AG04449 (cell line): ENCODE measurements at places on chromosomes 2 and 18.

GRCh38 chr2:173441222-173441621 is 86.5 kb downstream of the CDCA7 start:
- no peak for DNase-seq

- no peak for DNase-seq
Measured at GRCh38 chr2:187505065-187505672, 49.1 kb downstream of the TFPI start.

GRCh38 chr2:52390651-52391050 is 1358.7 kb upstream of the NRXN1 start:
- DNase-seq, result peak; percentile 14

DNA sequence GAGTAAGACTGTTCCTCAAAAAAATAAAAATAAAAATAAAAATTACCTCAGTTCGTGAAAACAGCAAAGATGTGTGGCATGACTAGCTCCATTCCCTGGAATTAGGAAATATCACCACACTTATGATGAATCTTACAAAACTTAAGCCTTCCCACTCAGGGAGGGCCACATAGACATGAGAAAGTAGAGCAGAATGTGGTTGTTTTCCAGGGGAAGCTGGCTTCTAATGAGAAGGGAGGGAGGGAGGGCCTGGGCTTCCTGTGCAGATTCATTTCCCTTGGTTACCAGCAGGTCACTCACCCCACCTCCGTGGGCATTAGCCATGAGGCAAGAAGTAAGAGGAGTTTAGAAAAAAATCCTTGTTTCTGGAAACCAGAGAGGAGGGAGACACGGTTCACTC is 95.9 kb upstream of the RMDN2 start:
- DNase-seq, result peak; percentile 98

DNA sequence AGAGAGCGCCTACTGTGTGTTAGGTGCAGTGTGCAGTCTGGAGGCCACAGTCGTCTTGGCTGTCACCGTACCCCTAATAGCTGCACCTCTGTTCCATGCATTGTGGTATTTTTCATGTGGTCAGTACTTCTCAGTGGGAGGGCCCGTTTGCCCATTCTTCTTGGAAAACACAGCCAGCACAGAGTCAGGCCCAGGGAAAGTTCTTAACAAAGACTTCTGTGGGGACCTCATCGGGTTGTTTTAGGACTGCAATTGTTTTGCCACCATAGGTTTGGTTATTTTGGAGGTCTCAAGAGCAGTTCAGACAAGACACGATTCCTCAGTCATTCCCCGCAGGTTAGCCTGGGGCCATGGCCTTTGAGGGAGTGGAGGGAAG is 62.3 kb downstream of the SMIM21 start:
- DNase-seq, result no peak

DNA sequence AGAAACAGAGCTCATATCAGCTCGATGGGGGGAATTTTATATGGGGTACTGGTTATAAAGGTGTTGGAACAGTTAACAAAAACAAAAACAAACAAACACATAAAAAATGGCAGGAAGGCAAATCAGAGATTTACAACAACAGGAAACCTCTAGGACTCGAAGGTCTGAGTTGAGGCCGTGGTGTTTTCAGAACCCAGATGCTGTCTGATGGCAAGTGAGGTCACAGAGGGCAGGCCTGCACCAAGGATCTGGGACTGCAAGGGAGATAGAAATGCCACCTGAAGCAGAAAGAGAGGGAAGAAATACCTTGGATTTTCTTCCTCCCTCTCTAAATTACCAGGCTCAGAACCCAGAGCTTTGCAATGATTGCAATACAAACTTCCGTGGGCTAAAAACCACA is 429.5 kb downstream of the ZNF521 start:
- DNase-seq, result no peak

DNA sequence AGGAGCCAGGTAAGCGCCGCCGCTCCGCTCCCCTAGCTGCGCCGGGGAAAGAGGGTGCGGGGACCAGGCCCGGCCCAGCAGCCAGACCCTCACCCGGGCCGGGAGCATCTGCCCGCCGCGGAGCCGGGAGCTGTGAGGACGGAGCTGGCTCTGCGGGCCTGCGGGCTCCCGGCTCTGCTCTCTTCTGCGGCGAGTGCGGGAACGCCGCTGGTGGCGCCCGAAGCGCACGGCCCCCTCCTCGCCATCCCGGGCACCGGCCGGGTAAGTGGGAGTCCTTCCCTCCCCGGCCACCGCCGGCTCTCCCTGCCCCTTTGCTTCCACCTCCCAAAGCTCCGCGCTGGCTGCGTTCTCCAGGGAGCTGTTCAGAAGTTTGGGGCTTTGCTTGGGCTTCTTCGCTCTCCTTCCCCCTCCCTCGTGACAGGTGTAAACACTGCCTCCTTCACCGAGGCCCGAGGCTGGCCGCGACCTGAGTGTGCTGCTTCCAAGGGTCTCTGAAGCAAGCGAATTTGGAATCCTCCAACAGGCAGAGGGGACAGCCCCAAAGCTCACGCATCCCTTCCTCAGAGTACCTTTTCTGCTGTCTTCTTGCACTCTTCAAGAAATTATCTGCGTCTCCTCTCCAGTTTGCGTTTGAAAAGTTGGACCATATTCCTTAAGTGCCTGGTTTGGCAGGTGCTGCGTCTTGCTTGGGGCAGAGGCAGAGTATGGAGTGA is 632 bp downstream of the AFTPH start:
- no peak for DNase-seq

- DNase-seq, result no peak
Measured at GRCh38 chr18:41096504-41096903, 858.5 kb upstream of the PIK3C3 start.

- no peak for DNase-seq
Measured at GRCh38 chr2:12273111-12273510, 443.6 kb upstream of the TRIB2 start.

GRCh38 chr2:168234407-168235085 is 12.8 kb downstream of the STK39 start:
- no peak for DNase-seq

GRCh38 chr2:41948397-41948763 is 99.4 kb upstream of the PKDCC start:
- DNase-seq, result no peak

- DNase-seq, result no peak
Measured at GRCh38 chr2:70283500-70284191, 9.9 kb downstream of the SNRPG start.

DNA sequence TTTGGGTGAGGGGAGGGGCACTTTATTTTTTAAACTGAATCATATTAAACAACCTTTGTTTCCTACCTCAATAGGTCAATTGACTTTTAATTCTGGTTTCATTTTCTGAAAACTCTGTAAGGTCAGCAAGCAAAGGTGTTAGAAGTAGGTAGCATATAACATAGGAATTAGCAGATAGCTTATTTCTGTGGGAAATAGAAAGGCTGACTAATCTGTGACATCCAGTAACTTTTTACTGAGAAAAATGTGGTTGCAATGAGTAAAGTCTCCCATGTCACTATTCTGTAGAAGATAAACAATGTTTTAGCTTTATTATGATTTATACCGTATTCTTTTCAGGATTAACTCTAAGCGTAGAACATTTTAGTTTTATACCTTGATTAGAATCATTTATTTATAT is 240.4 kb downstream of the PLCL1 start:
- DNase-seq, result no peak

DNA sequence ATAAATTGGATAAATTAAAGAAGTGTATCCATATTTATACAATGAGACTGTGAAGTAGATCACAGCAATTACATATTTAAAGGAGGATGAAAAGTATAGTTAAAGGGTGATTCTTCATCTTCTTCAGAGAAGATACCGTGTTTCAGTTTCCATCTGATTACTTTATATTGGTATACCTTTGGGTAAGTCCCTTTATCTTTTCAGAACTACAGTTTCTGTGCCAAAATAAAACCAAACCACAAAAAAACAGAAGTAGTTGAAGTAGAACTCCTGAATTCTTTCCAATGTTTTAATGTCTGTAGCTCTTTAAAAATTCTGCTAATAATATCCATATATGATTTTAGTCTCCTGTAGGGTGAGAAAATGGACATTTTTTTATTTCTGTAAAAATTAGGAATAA is 231.2 kb upstream of the LINC00305 start:
- no peak for DNase-seq

GRCh38 chr18:70276416-70277191 is 12.2 kb upstream of the SOCS6 start:
- no peak for DNase-seq

GRCh38 chr18:25360301-25360899 is 8.4 kb upstream of the ZNF521 start:
- no peak for DNase-seq

DNA sequence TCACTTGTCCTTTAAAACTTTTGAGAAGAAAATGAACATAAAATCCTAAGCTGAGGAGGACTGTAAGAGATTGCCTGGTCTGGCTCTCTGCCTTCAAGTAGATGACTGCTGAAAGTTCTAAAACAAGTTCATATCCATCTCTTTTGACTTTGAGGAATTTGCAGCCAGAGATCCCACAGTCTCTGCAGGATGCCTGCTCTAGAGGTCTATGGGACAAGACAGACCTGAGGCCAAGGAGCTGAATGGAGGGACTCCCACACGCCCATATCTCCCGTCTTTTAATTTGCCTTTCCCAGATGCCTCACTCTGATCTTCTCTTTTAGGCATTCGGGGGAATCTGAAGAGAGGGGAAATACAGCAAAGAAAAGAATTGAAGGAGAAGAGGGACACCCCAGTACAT is 255.9 kb upstream of the RASGRP3 start:
- DNase-seq, result no peak

DNA sequence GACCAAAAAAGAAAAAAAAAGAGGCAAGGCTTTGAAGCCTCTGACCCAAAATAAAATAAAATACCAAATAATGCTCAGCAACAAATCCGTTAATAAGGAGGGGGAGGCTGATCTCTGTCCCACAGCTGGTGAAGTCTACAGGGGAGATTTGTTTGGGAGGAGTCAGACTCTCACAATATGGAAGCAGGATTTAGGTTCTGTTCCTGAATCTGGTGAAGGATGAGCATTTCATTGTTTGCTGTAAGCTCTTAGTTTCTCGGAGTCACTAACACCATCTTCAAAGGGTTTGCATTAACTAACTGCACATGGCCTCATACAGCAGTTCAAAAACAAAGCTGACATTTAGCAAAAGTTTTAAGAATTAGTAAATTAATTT is 339.4 kb upstream of the TNP1 start:
- no peak for DNase-seq

- DNase-seq, result no peak
Measured at GRCh38 chr2:102301867-102302362, 9.4 kb upstream of the IL1RL1 start.
